Frontal cortex (tissue), 4 donors: ENCODE measurements at places on chromosomes 5 and 9.

- DNase-seq, result no peak
These were observed 7.5 kb upstream of the AKNA start for GRCh38 chr9:114395334-114395617.

- no peak for DNase-seq
These were observed 10.3 kb downstream of the CETN3 start for GRCh38 chr5:90399251-90399650.

DNA sequence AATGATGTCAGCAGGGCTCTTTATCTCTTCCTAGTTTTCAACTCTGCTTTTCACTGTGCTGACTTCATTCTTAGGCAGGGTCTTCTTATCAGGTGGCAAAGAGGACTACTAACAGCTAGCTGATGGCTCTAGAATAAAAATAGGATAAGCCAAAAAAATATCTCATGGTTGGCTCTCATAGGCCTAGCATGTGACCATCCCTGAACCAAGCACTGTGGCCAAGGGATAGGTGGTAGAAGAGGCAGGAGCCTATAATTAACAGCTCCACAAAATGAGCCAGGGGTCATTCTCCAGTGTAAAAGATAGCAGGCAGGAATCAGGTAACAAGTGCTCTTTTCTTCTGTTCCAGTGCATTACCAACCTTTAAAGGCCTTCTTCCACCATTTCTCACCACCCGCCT lies 21.1 kb downstream of the ANKDD1B start:
- DNase-seq, result no peak

DNA sequence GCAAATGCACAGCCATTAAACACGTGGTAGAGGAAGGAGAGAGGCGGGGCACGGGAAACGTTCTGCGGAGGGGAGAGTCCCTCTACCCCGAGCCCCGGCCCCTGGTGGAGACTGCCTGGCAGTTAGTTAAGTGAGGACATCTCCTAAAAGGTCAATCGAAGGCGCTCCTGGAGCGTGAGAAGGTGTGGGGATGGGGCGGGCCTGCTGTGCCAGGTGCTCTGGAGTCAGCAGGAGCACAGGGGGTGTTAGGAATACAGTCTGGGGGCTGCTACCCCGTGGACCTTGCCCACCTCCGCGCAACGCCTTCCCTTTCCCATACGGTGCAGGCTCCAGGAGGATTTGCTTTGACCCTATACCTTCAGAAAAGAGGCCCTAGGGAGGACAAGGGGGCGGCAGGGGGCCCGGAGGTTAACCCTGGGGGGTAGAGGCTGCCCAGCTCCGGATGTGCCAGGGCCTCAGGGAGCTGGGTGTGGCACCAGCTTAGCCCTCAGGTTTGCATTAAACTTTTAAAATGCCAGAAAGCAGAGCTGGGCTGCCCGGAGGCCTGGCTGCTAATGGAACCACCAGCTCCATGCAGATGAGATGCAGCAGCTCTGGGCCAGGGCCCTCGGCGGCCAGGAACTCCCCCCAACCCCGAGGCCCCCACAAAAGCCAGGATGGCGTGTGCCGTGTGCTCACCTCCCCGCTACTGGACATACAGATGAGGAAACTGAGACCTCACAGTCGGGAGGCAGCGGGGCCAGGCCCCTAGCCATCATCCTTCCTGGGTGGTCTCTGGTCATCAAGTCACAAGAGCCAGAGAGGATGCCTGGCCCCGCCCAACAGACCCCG lies 39.2 kb downstream of the NACC2 start:
- no peak for DNase-seq
